Colonic mucosa (tissue), 4 donors: ENCODE measurements at places on chromosomes 7 and 10.

DNA sequence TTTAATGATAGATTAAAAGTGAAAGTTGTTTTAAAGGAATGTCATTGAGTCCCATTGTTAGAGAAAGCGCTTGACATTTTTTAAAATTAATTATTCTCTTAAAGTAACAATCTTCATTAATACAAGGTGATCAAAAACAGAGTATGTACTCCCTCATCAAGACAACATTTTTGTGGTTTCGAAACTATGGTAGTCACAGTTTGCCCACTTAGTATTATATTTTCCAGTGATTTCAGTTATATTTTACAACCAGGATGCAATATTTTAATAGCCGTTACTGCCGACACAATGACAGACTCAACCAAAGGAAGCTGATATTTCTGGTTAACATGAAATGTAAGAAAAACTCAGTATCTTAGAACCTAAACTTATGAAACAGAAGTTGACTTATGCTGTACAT, 31.3 kb downstream of the MKX start:
- DNase-seq = no peak

DNA sequence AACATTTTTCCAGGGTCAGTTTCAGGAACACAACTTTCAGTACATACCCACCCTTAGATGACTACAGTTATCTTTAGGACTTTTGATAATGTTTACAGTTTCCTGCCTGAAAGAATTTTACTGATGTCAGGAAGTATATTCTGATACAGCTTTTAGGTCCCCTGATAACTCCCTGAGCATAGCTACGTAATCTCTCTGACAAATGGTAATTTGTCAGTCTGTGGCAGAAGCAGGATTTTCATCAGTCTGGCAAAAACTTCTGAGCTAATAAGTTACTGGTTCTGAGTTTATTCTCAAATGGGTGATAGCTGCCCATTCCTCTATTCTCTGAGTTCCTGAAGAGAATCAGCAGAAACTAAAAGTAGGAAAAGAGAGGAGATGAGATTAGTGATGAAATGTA, 270.1 kb upstream of the MTPN start:
- no peak for DNase-seq

GRCh38 chr7:12578930-12579640, 8.6 kb downstream of the SCIN start:
- no peak for DNase-seq

DNA sequence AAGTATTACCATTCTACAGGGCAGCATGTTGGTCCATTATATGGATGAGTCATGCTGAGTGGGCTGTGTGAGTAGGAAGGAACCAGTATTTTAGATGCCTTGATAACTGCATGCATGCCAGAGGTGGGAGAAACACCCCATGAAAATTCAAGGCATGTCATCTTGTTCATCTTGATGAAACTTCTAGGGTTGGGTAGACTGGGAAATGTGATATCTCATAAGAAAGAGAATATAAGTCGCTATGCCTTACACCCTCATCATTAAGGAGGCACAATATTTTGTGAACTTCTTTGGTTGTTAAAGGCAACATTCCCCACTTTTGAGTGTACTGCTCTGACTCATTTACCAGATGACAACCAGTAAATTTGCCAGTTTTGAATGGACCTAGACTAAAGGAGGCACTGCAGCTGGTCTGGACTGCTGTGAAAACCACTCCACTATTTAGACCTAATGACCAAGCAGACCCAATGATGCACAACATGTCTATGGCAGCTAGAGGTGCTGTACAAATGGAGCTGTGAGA, 48.0 kb downstream of the ZNF365 start:
- DNase-seq = no peak

DNA sequence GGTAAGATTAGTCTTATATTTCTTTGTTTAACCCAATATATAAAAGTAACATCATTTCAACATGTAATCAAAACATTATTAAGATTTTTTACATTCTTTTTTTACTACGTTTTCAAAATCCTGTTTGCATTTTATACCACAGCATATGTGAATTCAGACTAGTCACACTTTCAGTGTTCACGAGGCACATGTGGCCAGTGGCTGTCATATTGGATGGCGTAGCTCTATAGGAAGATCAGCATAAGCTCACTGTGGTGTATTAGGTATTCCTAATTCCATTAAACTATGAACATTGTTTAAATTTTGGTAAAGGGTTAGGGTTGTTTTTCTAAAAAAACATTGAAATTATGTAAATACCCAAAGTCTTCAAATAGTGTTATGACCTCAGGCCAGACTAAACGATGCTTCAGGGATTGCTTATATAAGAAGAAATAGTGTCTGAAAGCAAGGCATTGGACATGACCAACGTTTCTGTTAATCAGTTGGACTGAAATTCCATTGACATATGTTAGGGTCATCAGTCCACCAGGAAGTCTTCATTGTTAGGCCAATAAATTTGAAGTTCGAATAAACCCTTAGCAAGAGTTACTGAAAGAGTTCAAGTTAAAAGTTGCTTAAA, 97.0 kb downstream of the BICC1 start:
- no peak for DNase-seq

DNA sequence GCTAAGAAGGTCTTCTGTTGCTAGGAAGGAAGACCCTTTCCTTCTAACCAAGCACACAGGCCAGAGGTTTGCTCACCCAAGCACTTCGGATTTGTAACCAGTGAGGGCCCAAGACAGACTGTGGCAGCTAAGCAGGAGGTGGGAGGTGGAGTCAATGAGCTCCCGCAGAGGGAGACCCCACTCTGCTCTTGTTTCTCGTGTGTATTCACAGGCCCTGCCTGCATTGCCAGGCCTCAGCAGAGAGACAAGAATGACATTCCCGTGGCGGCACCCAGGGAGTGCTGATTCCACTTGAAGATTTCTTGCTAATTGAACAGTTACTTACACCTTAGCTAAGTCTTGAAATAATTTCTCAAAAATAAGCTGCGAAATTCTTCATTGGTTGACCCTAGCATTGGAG, 13.4 kb downstream of the PKD1L1 start:
- no peak for DNase-seq

- DNase-seq = no peak
Observed at GRCh38 chr7:121510858-121511482, 114.9 kb upstream of the FAM3C start.

- no peak for DNase-seq
Observed at GRCh38 chr7:84705706-84706105, 481.1 kb downstream of the SEMA3D start.

DNA sequence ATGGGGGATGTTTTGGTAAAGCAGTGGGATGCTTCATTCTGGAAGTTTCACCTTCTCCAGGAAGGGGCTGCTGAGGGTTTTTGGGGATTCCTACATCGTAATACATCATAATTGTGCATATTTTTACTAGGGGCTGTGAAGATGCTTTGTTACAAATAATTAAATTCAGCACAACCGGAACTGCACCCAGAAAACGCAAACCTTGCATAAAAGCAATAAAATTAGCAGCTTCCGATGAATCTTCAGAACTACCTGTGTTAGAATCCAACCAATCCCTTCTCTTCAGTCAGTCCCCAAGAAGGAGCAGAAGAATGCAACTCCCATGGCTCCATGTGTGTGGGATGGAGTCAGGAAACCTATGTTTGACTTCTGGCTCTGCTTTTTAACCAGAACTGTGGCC, 48.4 kb upstream of the HMX3 start:
- DNase-seq = no peak

DNA sequence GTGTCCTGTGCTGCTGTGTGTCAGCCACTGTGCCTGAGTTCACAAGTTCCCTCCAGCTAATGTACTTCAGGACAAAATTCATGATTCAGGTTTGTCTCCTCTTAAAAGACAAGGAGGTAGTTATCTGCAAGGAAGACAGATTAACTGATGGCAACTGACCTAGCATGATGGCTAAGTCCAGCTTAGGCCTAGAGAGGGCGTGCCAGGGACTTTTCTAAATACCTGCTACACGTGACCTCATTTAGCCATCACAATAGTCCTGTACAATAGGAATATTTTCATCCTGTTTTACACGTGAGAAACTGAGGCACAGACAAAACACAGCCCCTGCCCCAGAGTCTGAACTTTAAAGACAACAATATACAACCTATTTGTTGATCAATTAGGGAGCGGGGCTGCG, 275.7 kb downstream of the XPNPEP1 start:
- peak; percentile 46 for DNase-seq

DNA sequence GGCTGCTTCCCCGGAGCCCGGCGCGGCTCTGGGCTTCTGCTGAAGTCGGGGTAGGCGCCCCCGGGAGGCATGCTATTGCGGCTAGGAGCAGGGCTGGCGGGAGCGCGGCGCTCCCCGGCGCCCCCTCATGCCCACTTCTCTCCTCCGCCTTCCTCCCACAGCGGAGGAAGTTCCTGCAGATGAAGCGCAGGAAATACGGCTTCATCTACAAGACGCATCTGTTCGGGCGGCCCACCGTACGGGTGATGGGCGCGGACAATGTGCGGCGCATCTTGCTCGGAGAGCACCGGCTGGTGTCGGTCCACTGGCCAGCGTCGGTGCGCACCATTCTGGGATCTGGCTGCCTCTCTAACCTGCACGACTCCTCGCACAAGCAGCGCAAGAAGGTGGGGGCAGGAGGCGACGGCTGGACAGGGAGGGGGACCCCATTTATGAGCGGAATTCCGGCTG, 479 bp downstream of the CYP26A1 start:
- DNase-seq = no peak

GRCh38 chr10:45093945-45094344, 93.2 kb downstream of the ZNF22 start:
- no peak for DNase-seq

DNA sequence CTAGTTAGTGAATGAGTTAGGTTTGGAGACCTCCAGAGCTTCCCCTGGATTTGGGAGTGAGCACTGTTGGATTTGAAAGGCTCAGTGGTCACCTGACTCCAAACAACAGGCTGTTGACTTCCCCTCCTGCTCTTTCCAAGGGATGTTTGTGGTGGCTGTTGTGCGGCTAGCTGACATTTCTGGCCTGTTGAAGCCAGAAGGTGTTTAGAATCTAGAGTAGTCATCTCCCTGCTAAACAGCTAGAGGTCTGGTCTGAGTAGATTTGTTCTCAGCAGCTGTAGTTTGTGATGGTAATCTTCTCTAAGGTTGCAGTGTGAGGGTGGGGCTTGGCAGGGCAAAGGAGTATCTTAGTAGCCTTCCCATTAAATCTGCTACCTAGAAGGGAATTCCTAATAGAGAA, 30.1 kb downstream of the BPGM start:
- no peak for DNase-seq
